AG09309 (cell line): ENCODE measurements at places on chromosomes 5 and 9.

- DNase-seq, result no peak
These were observed 499.7 kb downstream of the SLCO4C1 start for GRCh38 chr5:101796427-101796826.

DNA sequence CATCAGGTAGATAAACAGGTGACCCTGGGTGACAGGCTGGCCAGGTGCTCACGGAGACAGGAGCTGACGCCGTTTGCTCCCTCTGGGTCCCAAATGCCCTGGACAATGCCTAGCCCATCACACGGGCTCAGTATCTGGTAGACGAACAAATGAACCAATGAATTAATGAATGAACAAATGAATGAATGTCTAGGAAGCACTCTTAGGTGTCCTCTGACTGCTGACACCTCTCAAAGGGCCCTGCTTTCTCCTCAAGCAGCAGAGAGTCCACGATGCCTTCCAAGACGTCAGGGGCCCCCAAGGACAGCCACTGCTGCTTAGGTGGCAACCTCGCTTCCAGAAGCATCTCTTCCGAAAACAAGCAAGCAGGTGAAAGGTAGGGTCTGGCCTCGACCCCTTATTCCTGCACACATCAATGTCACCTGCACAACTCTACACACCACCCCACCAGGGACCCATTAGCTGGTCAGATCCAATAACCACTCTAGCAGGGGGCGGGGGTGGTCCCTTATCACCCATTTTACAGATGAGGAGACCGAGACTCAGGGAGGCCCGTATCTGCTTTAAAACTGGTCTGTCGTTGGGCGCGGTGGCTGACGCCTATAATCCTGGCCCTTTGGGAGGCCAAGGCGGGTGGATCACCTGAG is 45.2 kb downstream of the VAV2 start:
- no peak for DNase-seq

- DNase-seq, result no peak
These were observed 12.8 kb downstream of the PAEP start for GRCh38 chr9:135574331-135574730.

DNA sequence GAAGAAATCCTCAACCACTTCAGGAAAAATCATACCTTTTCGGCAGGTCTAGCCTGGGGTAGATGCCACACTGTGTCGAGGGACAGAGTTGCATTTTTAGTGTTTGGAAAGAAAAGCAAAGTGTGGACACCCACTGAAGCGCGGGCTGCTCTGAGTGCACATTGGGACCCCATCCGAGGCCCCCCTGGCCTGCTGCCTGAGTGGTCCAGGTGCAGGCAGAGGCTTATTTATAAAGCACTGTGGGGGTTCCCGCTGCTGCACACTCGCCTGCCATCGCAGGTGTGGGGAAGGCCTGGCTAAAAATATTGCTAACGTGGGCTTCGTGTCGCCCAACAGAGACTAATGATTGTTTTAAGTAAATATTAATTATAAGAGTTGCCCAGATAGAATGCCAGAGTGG is 119.4 kb downstream of the CRB2 start:
- no peak for DNase-seq

DNA sequence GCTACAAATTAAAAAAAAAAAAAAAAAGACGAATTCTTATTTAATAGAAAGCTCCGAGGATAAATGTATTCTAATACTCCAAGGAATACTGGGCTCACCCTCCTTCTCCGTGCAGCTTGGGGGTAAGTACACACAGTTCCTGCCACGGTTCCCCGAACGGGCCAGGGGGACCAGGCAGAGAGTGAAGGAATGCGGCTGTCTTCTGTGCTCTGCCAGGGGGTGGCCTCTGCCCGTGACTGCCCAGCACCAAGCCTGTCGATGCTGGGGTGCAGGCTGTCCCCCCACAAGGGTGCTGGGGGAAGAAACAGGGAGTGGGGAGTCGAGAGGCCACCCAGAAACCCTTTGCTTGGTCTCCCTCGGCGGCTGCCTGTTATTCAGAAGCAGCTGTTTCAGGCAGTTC is 410.1 kb upstream of the IRX1 start:
- DNase-seq, result no peak

GRCh38 chr5:157574456-157575380 is 857 bp downstream of the ADAM19 start:
- no peak for DNase-seq

- DNase-seq, result no peak
These were observed 325.2 kb upstream of the RPS23 start for GRCh38 chr5:82603033-82603987.

- no peak for DNase-seq
These were observed 3.9 kb upstream of the BARX1 start for GRCh38 chr9:93958819-93959682.

- no peak for DNase-seq
These were observed 35.3 kb downstream of the NDFIP1 start for GRCh38 chr5:142143878-142144277.

DNA sequence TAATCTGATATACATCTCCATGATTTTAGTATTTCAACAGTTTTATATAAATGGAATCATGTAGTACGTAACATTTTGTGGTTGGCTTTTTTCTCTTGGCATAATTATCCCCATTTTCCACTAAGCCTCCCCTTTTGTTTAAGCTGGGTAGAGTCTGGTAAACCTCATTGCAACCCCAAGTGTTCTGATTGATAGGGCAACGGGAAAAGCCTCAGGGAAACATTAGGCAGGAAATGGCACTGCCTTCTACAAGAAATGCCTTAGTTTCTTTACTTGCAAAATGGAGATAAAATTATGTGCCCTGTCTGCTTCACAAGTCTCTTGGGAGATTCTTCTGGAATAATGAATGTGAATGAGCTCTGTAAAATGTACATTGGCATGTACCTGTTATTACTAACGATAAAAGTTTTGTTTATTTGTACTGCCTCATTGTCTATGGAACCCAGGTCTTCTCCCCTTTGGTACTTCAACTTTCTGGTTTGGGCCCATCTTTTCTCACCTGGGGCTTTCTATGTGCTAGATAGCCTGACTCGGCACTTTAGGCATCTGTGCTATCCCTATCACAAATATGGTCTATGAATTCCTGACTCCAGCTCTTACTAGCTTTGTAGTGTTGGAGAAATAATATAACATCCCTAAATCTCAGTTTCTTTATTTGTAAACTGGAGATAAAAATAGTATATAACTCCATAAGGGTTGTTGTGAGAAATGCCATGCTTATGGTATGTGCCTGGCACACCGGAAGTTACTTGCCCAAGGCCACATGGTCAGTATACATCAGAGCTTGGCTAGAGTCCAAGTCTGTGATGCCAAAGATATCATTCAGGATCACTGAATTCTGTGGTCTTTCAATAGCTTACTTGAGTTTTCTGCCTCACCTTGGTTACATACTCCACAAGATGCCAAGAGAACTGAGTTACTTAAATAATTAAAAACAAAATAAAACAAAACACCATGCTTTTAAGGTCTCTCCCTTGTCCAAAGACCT is 48.2 kb upstream of the ZNF169 start:
- DNase-seq, result no peak

DNA sequence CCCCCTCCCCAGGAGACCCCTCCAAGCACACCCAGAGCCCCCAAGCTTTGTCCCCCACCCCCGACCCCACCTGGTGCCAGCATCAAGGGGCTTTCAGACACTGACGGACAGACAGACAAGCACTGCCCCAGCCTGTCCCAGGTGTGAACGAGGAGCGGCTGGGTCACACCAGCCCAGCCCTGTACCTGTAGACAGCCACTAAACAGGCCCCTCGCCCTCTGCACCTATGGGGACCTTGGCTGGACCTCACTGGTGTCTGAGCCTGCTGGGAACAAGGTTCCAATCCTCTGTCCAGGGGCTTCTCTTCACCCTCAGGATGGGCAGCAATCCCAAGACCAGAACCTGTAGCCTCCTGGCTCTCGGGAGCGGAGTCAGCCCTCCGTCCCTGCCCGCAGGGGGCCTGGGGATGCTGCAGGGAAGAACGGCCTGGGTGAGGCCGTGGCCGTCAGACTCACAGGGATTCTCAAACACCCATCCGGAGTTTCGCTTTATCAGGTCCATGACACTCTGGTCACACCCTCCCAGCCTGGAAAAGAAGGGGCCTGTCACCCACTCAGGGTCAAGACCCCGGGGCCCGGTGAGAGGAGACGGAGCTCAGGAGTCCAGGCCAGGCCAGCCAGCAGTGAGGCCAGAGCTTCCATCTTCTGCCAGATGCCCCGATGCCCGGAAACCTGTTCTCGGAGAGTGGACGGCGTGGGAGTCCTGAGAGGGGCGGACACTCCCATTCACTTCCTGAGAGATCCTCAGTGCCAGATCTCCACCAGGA is 2.8 kb downstream of the LCN6 start:
- DNase-seq, result no peak

DNA sequence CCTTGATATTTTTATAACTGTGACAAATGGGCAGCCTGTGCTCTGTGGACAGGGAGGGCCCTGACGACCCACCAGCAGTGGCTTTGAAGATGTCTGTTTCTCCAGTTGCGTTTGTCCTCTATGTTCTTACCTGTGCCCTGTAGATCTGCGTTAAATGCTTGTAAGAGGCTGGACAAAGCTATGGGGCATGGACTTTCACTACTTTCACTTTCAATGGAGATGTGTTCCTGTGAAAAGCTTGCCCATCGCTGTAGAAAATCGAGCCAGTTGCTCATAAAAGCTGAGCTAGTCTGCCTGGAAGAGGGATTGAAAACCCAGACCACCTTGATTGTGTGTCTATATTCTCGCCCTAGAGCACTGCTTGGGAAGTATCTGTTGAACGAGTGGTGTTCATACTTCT is 74.1 kb downstream of the PSAT1 start:
- DNase-seq, result no peak

- DNase-seq, result no peak
These were observed 88.9 kb upstream of the BNC2 start for GRCh38 chr9:16959391-16959790.

DNA sequence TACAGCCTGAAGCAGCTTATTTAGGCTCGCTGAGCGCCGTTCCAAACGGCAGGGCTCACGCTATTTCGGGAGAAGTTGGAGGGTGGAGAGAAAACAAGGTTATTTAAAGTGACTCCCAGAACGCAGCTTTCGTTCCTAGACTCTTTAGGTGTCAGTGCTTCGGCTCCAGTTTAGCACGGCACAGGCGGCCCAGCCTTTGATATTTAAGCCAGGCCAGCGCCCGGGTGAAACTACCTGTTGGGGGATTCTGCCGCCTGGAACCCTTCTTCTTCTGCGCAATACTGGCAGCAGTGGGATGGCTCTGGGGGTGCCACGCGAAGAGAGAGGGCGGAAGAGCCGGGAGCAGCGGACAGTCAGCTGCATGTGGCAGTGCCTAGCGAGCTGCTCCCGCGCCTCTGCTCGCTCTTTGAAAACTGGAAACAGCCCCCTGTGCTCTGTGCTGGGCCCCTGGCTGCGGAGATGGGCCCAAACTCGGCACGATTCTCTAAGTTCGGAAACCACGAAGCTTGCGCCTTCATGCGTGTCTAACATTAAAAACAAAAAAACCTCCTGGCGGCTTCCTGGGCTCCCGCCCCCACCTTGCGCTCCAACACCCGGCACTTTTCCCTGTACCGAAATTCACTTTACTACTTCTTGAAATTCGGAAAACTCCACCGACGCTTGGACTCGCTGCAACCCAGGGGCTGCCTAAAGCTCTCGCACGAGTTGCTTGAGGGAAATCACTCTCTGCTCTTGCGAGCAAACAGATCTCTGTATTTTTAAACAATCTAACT is 34.6 kb upstream of the NFIB start:
- DNase-seq, result no peak

DNA sequence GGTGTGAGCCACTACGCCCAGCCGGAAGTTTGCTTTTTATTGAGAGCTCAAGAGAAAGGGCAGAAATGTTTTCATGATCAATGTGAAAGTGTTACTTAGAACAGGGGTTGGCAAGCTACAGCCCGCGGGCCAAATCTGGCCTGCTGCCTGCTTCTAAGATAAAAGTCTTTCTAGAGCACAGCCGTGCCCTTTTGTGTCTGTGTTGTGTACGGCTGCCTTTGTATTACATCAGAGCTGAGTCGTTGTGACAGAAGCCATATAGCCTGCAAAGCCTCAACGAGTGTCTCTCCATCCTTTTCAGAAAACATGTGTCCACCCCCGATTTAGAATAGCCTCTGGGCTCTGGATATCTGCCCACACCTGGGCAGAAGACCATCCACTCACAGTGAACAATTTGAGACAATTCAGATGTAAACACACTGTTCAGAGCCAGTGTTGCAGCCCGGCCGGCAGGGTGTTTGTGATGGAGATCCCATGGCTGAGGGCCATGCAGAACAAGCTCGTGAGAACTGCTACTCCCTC is 28.8 kb downstream of the AK8 start:
- DNase-seq, result no peak

DNA sequence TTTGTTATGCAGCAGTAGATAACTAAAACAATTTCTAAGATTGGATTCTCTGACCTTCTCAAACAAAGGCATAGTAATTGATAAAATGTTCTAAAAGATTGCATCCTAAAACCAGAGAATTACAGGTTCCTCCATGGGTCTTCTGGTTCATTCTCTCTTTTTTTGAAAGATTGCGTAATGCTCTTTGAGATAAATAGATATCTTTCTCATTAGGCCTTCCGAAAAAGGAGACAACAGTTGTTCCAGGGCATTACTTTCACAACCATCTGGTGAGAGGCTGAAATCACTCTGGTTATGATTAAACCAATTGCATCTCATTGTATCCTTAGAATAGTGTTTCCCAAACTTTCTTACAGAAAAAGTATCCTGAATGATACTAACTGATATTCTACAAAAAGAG is 174.7 kb upstream of the NREP start:
- no peak for DNase-seq

- DNase-seq, result no peak
These were observed 128.5 kb upstream of the CPEB4 start for GRCh38 chr5:173759691-173760090.

GRCh38 chr5:142421228-142421617 is 96.4 kb upstream of the SPRY4 start:
- no peak for DNase-seq

- no peak for DNase-seq
These were observed 50.9 kb upstream of the ANKH start for GRCh38 chr5:14922456-14922855.

DNA sequence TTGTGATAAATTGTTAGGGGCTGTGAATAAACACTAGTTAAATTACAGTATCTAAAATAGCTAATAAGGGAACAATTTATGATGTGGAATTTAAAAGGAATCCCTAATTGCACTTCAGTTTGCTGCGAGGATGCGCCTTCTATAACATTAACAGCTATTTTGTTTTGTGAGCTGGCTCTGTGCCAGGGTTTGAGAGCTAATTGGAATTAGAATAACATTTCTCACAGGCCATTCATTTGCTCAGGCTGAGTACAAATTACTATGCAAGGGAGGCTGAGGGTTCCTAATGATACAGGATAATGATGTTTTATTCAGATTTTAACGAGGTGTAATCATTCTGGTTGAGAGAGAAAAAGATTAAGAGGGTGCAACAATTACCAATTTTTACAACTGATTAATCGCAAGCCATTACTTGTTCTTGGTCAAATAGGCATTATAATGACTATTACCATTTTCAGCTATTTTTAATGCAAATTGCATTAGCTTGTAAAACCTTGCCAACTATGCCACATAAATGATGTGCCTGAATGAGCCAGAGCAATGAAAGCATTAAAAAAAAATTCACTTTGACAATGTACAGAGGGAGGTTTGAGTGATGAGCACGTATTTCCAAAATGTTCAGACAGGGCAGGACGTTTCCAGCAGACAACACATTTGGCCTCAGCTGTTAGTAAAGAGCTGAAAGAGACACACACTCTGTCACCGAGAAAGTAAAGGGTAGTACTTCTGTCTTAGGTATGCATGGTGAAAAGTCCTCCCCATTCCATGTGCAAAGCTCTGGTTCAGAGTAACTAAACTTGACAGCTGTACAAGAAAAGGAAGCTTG is 576.5 kb downstream of the TLE1 start:
- DNase-seq, result no peak
